ENCODE measurements at places on chromosomes 11 and 22. TPM values are rescaled to one million over a fixed set of nuclear protein-coding genes. Genes with fewer than 3 reads are reported as not detected.

GRCh38 chr11:3083321-3083720 is 26.1 kb upstream of the CARS1 start:
- no peaks in the 10 kb centered on the region for H3K36me3 ChIP-seq
- H3K4me1 ChIP-seq = no peaks in the 10 kb centered on the region
- no peak overlapping the region for H3K27ac ChIP-seq
- DNase-seq = no peak

DNA sequence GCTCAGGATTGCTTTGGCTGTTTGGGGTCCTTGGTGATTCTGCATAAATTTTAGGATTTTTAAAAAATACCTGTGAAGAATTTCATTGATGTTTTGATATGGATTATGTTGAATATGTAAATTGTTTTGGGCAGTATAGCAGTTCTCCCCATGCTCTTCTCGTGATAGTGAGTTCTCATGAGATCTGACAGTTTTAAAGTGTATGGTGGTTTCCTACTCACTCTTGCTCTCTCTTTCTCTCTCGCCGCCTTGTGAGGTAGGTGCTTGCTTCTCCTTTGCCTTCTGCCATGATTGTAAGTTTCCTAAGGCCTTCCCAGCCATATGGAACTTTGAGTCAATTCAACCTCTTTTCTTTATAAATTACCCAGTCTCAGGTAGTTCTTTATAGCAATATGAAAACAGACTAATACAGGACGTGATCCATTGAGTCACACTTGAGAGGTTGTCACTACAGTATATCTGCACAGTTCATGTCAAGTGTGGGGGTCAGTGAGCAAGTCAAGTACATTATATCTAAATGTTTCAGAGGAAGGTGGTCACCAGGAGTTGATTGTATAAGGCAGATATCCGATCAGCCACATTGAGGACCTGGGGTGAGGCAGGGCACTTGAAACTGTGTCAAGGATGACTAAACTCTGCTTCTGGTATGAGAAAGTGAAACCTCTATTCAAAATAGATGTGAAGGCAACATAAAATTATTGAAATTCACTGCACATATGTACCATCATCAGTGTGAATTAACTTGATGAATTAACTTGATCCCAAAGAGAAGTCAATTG is 70.7 kb upstream of the CCDC179 start:
- H3K27ac ChIP-seq = no peak overlapping the region
- no peaks in the 10 kb centered on the region for H3K36me3 ChIP-seq
- no peaks in the 10 kb centered on the region for H3K27me3 ChIP-seq
- DNase-seq = no peak
- H3K4me1 ChIP-seq = no peaks in the 10 kb centered on the region

DNA sequence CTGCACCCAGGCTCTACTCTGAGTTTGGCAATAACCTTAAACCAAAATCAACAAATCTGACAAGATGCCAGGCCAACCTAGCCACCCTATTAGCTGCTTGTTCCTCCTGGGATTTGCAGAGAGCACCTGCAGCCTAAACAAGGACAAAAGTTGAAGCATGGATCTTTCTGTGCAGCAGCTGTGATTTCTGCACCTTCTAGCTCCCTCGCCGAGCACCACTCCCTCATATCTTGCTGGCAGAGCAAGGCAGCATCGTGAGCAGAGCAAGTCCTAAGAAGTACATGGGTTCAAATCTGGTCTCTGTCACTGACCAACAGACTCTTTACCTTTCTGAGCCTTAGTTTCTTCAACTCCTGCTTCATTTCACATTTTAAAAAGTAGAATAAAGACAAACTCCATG is 38.3 kb downstream of the MORC2 start:
- no peak overlapping the region for H3K4me3 ChIP-seq
- H3K4me1 ChIP-seq = peaks cover 11% of the 10 kb centered on the region
- no peaks in the 10 kb centered on the region for H3K27me3 ChIP-seq
- DNase-seq = no peak
- peaks cover 56% of the 10 kb centered on the region for H3K36me3 ChIP-seq

GRCh38 chr11:37364246-37364839 is 766.3 kb upstream of the RAG2 start:
- no peaks in the 10 kb centered on the region for H3K4me1 ChIP-seq
- H3K4me3 ChIP-seq = no peak overlapping the region
- DNase-seq = no peak
- no peaks in the 10 kb centered on the region for H3K36me3 ChIP-seq

Gene APOA1
- 0.24 TPM for total RNA-seq

Gene CCDC73
- not detected for total RNA-seq

Gene WT1
- not detected for total RNA-seq

Gene PGR
- not detected for total RNA-seq

Gene NPAS4
- total RNA-seq = not detected

Gene LMO2
- not detected for total RNA-seq

Gene TMEM25
- total RNA-seq = 13.0 TPM
